ENCODE measurements at places on chromosomes 3 and 15.

- DNase-seq: no peak
These were observed 32.9 kb downstream of the CD200R1L start for GRCh38 chr3:112813723-112814171.

DNA sequence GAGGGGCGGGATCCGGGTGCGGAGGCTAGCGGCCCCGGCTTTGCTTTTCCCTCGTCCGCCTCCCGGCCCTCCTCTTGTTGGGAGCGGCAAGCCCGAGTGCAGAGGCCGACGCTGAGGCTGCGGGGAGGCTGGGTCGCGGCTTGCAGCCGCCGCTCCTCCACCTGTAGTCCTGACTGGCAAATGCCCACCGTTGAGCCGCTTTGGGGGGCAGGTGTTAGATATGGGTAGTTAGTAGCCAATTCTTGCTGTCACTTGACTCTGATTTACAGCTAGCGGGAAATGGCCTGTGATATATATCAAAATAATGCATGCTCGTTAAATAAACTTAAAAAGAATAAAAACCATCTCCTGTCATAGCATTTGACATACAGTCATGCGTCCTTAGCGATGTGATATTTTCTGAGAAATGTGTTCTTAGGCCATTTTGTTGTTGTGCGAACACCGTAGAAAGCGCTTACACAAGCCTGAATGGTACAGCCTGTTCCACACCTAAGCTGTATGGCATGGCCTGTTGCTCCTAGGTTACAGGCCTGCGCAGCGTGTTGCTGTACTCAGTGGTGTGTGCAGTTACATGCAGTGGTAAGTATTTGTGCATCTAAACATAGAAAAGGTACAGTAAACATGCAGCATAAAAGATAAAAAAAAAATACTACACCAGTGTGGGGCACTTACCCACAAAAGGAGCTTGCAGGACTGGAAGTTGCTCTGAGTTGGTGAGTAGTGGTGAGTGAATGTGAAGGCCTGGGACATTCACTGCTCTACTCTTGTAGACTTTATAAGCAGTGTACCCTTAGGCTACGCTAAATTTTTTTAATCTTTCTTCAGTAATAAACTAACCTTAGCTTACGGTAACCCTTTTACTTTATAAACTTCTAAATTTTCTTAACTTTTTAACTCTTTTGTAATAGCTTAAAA lies 873 bp downstream of the CAPN7 start:
- DNase-seq: no peak

DNA sequence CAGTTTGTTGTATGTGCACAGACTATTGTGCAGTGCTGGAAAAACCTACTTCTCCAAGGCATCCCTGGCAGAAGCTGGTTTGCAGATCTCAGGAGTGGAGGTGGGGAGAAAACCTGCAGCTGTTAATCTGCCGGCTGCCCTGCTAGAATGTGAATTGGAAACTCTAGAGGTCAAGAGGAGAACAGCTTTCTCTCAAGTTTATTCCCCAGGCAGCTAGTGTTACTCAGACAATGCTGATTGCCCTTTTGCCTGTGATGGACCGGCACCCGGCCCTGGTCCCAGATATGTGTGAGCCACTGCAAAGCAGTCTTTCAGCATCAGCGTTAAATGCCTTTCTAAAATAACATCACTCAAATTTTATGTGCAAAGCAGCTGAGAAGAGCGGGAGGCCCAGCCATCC lies 129.7 kb upstream of the TPM1 start:
- peak; percentile 8 for DNase-seq

GRCh38 chr3:42012935-42013690 lies 51.2 kb upstream of the ULK4 start:
- peak; percentile 24 for DNase-seq

- DNase-seq: no peak
These were observed 123.2 kb upstream of the GOLGA8J start for GRCh38 chr15:29959384-29960137.
